EL (cell line): ENCODE measurements at places on chromosomes 5 and 9.

DNA sequence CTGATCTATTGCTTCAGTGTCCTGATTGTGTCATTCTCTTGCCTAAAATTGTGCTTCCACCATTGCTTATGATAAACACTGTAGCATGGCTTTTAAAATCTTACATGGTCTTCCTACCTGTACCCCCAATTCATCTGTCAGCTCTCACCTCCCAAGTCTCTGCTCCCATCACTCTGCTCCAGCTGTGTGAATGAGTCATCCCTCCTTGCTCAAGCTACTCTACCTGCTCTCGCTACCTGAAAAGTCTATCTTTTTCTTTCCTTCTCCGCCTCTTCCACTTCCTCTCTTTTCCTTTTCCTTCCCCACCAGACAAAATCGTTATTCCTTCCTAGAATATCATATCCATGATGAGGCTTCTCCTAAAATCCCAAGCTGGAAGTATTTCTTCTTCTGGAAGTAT lies 341.7 kb downstream of the PRELID2 start:
- no peak for DNase-seq

DNA sequence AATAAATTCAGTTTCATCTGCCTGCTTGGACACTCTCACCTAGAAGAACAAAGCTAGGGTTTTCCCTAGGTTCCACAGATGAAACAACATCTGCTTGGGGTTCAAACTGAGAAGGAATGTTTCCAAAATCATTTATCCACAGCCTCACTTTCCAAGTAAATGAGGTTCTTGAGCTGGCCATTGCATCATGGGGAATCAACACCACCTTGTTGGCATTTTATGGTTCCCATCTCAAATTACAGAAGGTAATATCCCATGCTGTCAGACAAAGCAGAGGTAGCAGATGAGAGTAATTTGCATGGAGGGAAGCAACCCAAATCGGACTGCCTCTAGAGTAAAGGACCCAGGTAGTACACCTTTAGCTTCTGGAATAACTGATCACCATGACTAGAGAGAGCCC lies 10.5 kb upstream of the NR4A3 start:
- no peak for DNase-seq

GRCh38 chr9:91265514-91265913 lies 96.2 kb downstream of the AUH start:
- no peak for DNase-seq

GRCh38 chr9:99803694-99804093 lies 18.0 kb upstream of the NR4A3 start:
- DNase-seq, result no peak

- DNase-seq, result no peak
These were observed 521 bp upstream of the PTGS1 start for GRCh38 chr9:122370303-122370702.

- peak; percentile 95 for DNase-seq
These were observed 655.2 kb upstream of the RIOK2 start for GRCh38 chr5:97838214-97838613.

DNA sequence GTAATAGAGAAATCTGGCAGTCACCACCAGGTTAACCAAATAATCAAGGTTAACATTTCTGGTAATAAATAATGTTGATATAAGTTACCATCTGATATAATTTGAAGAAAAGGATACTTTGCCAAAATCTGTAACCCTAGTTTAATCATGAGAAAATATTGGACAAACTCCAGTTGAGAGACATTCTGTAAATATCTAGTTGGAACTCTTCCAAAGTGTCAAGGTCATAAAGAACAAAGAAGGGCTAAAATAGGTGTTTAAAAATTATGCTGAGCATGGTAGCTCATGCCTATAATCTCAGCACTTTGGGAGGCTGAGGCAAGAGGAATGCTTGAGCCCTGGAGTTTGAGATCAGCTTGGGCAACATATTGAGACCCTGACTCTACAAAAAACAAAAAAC lies 253.3 kb downstream of the MRPS30 start:
- no peak for DNase-seq

DNA sequence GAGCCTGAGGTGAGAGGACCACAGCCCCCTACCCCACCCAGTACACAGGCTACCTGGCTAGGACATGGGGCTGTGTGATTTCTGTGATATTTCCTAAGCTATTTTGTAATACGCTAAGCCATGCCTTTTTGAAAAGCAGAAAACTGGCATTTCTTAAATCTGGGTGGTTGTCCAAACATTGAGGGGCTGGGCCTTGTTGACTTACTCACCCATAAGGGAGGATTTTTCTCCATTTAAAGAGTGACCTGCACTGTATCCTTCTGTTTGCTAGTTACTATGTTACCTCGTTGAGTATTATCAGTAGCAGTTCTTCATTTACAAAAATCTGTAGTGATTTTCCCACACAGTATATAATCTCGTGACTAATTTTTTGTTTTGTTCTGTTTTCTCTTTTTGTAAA lies 117.5 kb upstream of the OTULINL start:
- no peak for DNase-seq

GRCh38 chr5:60538955-60539866 lies 160.8 kb downstream of the DEPDC1B start:
- no peak for DNase-seq

DNA sequence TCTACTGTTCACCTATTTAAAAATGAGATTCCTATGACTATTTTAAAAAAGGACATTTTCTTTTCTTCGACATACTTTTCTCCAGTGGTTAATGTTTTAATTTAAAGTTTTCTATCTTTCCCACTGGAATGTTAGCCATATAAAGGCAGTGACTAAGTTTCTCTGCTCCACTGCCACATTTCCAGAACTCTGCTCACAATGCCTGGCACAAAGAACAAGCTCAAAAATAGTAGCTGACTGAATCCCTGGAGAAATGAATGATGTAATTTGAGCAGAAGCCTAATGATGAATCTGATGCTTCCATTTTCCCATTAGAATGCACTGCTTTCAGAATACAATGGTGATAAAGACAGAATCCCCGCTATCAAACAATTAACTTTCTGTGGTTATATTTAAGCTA lies 817.8 kb downstream of the MTRR start:
- DNase-seq, result no peak

DNA sequence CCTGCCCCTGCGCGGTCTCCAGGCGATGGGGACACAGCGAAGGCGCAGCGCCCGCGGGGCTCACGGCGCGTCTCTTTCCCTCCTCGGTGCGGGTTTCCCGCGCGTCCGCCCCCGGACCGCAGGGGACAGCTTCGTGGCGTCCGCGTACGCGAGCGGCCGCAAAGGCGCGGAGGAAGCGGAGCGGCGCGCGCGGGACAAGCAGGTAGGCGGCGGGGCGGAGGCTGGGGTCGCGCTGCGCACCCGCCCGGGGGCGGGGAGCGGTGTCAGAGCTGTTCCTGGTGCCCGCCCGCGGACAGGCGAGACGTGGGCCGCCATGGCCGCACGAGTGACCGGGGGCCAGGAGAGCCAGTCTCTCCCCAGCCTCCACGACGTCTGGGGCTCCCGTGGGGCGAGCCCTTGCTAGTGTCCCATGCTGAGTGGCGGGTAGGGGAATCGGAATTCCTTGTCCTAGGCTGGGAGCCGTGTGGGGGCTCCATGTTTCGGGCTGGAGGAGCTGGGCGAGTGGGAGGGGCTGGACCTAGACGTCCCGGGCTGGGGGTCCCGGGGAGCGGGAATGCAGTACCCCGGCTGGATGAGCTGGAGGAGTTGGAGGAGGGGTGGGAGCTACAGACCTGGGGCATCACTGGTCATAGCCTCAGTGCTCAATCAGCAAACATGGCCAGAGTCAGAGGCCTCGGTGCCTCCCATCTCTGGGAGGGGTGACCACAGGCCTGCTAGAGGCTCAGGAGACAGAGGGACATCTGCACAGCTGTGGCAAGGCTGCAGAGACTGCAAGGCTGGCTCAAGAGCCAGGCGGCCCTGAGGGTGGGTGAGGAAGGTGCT lies 968 bp downstream of the NKD2 start:
- no peak for DNase-seq

- DNase-seq, result peak; percentile 53
These were observed 1.5 kb upstream of the DNM1 start for GRCh38 chr9:128201441-128202369.

GRCh38 chr5:148882332-148882731 lies 55.9 kb downstream of the ADRB2 start:
- no peak for DNase-seq

DNA sequence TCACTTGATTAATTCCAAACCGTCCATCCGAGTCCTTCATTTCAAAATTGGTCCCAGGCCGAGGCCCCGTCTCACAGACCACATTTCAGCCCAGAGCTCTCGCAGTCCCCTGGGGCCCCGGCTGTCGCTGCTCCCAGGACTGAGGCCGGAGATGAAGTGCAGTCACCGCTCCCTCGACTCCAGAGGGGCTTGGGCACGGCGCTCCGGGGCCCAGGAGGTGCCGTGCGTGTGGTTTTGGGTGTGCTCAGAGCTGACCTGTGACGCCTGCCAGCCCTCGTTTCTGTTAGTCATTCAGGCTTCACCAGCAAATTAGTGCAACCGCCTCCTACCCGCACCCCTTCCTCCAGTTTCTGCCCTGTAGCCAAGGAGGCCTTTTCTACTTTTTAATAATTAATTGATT lies 48.7 kb upstream of the PHYKPL start:
- no peak for DNase-seq

DNA sequence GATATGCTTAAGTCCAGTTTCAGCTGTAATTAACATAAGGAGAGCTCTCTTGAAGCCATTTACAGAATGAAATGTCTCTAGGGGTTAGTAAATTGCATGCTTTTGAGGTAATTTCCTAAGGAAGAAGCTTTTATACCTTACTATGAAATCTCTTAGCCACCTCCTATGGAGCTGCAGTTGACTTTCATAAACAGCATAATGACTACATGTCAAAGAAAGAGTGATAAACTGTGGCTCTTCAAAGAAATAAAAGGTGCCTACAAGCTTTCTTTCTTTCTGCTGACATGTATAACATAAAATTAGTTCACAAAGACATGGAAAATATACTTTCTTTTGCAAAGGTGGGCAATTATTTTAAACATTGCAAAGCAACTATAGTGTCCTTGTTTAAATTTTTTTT lies 90.8 kb downstream of the TMEM167A start:
- no peak for DNase-seq

GRCh38 chr5:54443270-54443669 lies 12.2 kb upstream of the HSPB3 start:
- peak; percentile 55 for DNase-seq

GRCh38 chr5:132457371-132458225 lies 33.0 kb downstream of the IRF1 start:
- DNase-seq, result peak; percentile 78

GRCh38 chr5:160119905-160120266 lies 636 bp upstream of the PWWP2A start:
- DNase-seq, result no peak

GRCh38 chr9:26335116-26335515 lies 557.5 kb downstream of the CAAP1 start:
- DNase-seq, result no peak

DNA sequence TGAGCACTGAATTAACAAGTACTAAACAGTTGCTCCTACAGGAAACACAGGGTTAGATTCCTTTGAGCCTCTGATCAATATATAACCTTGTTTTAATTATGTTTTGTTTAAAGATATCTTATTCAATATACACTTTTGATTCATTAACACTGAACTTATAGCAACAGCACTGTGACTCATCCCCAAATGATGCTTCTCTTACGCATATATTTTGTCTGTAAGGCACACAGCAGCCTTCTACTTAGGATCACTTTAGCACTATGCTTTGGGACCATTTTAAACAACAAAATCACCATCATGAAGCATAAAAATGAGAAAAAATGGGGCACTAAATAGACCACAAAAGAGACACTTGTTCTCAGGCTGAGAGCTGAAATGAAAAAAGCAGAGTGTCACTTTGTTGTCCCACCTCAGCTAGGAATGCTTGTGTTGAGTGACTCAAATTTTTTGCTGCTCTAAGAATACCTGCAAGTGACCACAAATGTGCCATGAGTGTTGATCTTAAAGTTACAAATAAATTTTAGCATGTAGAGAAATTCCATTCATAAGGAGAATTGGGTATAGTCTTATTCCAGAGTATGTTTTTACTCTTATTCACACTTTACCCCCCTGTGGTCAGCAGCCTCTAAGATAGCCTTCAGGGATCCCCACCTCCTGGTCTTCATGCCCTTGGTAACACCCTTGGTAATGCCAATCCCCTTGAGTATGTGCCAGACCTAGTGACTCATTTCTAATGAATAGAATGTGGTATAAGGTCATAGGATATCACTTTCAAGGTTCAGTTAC lies 252.7 kb upstream of the IL12B start:
- DNase-seq, result peak; percentile 42

- no peak for DNase-seq
These were observed 16.3 kb upstream of the IZUMO3 start for GRCh38 chr9:24561957-24562356.

DNA sequence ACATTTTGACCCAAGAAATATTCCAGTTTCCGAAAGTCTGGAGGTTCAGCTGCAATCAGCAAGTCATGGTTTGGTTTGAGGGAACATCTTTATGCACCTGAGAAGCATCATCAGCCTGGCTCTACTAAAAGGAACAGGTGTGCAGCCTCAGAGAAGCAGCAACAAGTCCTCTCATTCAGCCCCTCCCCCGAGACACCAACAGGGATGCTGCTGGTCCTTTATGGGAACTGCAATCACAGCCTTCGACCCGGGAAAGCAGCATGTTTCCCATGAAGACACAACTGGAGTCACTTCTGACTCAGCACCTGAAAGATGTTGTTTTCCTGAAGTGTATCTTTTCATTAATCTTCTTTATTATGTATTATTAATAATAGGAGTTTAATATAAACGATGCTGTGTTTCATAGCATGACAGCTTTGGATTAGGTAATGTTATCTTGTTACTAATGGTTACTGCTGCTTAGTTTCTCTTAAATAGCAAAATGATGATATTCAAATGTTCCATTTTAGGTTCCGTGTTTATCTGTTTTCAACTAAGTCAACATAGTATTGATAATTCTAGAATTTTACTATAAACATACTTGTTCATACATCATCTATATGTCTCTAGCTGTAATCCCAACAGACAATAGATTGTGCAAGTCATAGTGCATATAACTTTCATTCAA lies 15.6 kb upstream of the NREP start:
- no peak for DNase-seq
